Stimulated activated CD4-positive, alpha-beta T cell treated with anti-CD3 and anti-CD28 coated beads, Interleukin-15, amount 100 ng/mL, for 1 hour (primary cell): ENCODE measurements at places on chromosomes 11 and 22.

GRCh38 chr22:45238076-45238956 lies 2.4 kb downstream of the KIAA0930 start:
- no peak for DNase-seq

DNA sequence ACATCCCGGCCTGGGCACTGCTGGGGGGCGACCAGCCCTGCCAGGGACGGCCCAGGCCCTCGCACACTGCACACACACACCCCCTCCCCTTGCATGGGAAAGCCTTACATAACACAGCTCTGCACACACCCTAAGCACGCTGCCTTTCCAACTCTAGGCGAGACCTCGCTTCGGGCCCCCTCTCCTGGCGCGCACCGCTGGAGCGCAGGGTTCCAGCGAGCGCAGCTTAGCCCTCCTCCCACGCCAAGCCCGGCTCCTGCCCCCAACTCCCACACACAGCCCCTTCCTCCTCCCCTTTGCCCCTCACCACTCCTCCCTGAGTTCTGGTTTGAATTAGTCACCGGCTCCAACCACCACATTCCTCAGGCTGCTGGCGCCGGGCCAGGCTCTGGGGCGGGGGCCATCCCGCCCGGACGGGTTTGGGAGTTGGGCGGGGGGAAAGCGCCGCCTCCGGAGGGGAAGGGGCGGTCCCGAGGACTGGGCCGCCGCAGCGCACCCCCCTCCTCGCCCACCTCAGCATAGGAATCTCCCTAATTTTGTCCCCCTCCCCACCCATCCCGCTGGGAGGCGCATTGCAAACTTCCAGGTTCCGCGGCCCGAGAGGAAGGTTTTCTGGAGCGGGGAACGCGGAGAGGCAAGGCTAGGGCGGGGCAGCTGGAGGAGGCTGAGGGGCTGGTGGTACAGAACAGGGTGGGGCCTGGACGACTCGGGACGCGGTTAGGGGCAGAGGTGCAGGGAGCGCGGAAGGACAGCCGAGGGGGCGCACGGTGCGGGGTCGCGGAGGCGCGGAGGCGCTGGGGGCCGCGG lies 966 bp downstream of the AHNAK start:
- no peak for DNase-seq

DNA sequence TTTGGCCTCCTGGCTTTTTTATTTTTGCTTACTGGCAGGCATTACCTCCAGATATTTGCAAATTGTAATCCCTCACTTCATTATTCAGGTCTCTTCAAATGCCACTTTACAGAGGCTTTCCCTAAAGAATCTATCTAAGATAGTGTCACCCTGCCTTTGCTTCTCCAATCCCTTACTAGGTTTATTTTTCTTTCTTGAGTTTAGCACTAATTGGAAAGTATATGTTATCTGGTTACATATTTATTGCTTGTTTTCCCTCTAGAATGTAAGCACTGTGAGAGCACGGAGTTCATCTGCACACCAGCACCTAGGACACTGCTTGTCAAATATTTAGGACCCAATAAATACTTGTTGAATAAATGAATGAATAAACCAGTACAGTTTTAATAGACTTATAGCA lies 3.5 kb downstream of the KIF18A start:
- no peak for DNase-seq

DNA sequence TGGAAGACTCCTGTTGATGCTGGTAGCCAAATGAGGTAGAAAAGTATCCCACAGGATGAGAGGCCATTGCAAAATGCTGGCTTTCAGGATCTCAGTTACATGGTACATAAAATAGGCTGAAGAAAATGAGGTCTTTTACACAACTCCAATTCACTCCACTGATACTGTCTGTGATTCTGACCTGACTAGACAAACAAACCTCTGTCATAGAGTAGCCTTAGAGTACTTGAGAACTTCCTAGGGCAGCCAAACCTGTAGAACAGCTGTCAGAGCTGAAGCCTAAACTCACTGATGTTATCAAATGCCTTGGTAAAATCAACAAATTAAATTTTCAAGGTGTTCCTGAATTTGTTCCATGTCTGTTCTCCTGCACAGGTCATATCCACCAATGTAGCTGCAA lies 26.2 kb upstream of the POGLUT3 start:
- DNase-seq: no peak

- no peak for DNase-seq
These were observed 67.0 kb upstream of the AMPD3 start for GRCh38 chr11:10388101-10388500.

GRCh38 chr11:118606844-118607228 lies 579 bp upstream of the PHLDB1 start:
- no peak for DNase-seq

DNA sequence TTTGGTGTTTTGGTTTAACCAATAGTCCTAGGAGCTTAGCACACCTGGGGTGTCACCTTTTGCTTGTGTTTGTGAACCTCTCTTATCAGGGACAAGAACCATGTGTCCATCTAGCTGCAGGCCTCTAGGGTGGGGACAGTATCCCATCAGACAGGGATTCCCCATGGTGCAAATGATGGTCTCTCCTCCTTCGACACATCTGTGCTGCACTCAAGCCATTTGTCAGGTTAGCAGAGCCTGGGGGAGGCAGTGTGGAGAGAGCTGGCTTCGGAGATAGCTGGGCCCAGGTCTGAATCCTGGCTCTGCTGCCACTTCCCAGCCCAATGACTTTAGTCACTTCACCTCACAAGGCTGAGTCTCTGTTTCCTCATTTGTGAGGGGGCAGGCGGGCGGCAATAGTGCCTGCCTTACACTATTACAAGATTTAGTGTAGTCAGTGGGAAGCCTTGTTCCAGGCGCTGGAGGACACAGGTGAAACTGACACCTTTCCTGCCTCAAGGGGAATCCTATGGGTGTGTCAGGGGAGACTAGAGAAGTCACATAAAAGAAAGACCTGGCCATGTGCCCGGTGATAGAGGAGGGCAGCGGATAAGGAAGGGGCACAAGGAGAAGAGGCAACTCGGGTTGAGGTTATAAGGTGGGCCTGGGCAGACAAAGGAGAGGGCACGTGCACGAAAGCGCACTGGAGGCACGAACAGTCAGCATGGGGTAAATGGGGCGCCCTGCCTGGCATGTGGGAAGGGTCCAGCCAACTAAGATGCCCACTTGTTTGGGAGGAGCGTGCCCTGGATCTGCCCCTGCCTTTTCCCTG lies 12.6 kb downstream of the KLHL35 start:
- DNase-seq: no peak

- no peak for DNase-seq
These were observed 585 bp downstream of the THYN1 start for GRCh38 chr11:134252346-134253187.

GRCh38 chr22:48705159-48705916 lies 1122.3 kb downstream of the BRD1 start:
- no peak for DNase-seq

DNA sequence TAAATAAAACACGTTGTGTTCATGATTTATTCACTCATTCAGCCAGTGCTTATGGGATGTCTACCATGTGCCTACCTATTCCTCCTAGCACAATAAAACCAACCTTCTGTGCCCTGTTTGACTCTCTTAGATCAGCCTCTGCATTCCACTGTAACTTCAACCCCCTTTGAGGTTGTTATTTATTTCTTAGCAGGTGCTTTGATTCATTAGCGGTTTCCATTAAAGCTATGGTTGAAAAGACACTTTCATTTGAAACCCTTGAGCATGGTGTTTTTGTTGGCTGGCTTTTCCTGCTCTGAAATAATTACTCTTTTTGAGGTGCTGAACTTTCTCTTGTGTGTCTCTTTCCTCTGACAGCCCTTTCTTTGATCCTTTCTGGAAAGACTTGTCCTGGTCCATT lies 570.6 kb upstream of the LARGE1 start:
- DNase-seq: no peak

GRCh38 chr11:83933008-83933407 lies 646.8 kb upstream of the CCDC90B start:
- no peak for DNase-seq

- DNase-seq: no peak
These were observed 1.3 kb downstream of the SLC39A13 start for GRCh38 chr11:47409440-47410369.

DNA sequence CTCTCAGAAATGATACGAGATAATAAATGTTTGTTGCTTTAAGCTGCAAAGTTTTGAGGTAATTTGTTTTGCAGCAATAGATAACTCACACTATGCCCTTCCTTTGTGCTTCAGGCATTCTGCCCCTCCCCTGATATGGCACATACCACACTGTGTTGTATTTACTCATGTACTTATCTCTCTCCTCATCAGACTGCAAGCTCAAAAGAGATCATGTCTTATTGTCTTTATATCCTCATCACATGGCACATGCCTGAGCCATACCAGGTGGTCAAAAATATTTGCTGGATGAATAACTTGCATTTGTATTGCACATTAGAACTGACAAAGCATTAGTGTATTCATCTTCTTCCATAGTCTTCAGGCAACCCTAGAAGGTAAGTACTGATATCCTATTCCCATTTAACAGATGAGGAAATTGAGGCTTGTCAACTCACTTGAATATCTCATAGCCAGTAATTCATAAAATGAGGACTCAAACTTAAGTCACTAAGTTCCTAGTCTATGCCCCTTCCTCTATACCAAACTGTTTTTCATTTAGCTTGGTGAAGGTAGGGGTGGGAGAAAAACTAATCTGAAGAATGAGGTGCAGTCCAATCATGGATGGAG lies 83.9 kb upstream of the EED start:
- no peak for DNase-seq

DNA sequence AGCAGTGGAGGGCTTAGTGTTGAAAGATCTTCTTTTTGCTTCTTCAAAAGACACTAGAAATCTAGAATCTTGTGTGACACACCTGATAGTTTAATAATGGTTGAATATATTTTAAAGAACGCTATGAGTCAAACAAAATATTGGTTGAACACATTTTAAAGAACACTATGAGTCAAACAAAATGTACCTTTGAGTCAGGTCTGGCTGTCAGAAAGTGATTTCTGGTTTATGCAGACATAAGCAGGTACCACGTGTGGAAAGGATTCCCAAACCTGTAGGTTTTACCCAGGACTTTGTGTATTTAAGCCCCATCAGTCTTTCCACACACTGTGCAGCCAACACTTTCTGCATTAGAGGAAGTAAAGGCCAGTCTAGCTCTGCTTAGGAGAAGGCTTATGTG lies 366.7 kb upstream of the TENM4 start:
- no peak for DNase-seq

DNA sequence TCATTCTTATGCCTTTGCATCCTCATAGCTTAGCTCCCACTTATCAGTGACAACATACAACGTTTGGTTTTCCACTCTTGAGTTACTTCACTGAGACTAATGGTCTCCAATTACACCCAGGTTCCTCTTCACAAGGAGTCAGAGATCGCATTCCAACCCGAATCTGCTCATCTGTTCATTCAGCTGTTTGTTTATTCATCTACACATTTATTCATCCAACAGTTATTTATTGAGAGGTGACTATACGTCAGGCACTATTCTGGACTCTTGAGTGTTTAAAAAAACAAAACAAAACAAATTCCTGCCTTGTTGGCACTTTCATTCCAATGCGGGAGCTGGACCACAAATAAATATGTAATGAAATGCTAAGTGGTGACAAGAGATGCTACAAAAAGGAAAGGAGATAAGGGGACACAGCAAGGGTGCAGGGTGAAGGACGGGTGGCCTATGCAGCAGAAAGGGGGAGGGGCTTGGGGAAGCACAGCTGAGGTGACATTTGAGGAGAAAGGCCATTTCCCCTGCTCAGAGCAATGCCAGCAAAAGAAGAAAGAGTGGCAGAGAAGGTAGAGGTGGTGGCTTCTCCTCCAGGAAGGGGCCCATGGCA lies 393.8 kb upstream of the SYN3 start:
- DNase-seq: no peak

DNA sequence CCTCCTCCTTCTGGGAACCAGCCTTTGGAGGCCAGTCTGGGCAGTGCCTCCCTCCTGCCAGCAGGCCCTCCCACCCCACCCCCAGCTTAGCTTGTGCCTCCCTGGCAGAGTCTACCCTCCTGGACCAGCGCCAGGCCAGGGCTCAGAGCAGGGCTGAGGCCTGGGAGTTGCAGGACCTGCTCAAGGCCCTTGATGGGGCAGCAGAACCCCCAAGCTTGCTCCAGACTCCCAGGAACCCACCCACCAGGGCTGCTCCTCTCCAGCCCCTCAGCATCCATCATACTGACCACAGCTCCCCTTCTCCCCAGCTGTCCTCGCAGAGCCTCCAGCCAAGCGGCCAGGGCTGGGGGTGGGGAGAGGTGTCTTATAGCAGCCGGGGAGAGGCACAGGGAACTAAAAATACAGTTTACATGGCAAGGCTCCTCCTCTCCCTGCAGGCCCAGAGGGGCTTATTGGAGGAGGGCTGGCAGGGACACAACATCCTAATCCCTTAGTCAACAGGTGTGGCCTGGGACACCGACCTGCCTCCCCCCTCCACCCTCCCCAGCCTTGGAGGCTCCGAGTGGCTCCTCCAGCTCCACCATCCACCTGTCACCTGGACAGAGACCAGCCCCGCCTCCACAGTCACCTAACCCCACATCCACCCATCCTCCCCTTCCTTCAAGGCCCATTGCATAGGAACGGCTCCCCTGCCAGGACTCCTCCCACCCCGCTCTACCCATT lies 5.2 kb upstream of the MB start:
- DNase-seq: no peak

DNA sequence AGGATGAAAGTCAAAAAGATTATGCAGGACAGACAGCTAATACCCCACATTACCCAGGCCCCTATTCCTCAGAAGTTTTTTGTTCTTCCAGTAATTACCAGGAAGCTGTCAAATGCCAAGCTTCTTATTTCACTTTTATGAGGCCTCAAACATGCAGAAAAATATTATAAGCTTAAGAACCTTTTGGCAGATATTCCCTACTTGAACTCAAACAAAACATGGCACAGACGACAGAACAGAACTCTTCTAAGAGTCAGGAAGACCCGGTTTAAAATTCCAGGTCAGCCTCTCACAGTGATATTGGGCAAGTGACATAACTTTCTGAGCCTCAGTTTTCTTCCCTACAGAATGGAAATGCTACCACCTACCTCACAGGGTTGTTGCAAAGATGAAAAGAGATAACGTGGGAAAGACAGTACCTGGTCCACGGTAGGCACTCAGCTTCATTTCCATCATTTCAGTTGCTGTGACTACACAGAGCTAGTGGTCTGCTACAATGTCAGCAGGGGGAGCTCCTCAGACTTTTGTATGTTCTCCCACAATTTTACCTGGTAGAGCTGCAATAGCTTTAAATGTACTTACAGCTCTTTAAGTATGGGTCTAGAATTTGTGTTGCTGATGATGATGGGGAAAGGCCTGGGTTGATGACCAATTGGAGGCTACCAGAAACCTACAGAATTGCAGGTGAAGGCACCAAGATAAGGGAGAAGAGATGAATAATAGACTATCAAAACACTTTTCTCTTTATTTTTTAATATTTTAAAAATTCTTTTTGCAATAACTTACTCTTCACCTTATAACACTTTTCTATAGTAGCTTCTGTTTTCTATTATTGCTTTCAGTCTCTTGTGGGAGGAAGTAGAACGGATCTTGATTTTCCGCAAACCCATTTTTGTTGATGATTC lies 98.3 kb upstream of the CHRM4 start:
- no peak for DNase-seq

GRCh38 chr11:15893080-15893492 lies 463.3 kb downstream of the SOX6 start:
- no peak for DNase-seq

GRCh38 chr11:826836-827145 lies 928 bp upstream of the CRACR2B start:
- no peak for DNase-seq
